AG04449 (cell line): ENCODE measurements at places on chromosomes 1 and 21.

GRCh38 chr1:20351911-20352701, 61.4 kb downstream of the VWA5B1 start:
- no peak for DNase-seq

- DNase-seq: no peak
Observed at GRCh38 chr1:16126743-16127515, 28.9 kb downstream of the EPHA2 start.

DNA sequence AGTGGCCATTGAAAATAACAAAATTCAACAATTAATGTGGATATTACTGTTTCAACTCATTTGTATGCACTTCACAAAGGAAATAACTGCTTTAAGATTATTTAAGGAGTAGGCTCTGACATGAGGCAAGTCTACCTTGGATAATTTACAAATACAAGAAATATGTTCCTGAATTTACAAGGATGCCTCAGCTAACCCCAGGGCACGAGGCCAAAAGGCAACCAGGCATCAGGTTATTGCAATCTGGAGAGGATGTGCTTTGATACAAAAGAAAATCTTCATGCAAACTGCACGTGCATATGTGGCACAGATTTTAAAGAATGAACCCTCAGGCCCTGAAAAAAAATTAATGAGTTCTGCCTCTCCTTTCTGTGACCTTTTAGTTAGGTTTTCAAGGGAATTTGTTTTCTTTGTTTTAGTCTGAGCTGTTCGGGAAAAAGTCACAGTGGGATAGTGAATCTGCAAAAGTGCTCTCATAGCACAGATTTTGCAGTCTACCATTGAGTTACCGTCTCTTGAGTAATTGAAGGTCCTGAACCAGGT, 1304.2 kb upstream of the ADGRL4 start:
- DNase-seq: no peak

DNA sequence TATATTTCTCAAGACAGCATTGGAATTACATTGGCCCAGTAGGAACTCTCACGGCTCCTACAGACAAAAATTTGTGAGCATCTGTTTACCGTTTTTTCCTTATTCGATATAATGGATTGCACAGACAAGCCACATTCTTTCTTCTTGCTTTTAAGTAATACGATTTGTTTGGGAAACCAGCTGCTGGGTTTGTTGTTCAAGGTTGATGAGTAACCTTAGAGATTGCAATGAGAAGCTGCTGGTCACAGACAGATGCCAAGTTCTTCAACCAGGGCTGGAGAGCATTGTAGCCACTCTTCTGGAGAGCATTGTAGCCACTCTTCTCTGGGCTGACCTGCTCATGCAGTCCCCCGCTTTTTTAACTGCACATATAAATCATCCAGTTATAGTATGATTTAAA, 1.4 kb upstream of the MIA3 start:
- peak; percentile 68 for DNase-seq

DNA sequence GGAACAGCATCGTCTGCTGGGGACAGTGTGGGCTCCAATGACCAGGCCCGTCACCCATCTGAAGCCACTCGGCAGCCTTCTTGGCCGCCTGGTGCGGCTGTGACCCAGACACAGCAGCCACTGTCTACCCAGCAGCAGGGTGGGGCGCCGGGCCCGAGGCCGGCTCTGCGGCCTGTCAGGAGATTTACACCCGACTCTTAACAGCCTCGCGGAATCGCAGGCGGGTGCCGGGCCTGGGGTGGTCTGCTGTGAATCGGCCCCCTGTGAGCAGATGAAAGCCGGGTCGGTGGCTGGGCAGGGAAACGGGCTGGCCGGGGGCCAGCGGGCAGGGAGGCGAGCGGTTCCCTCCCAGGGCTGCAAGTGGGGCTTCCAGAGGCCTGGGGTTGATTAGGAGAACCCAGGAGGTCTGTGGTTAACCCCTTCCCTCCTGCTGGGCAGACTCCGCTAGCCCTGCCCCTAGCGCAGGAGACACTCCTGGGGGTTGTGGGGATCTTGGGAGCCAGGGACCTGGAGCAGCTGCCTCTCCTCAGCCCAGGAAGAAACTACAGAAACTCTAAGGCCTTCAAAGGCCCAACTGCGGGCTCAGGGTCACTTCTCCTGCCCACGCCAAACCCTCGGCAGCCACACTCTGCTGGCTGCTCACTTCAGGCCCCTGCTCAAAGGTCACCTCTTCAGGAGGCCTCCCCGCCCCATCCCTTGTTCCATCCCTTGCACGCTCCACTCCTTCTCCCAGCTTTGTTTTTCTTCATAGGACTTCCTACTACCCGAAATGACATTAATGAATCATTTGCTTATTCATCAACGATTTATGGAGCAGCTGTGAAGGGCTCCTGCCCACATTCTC, 15.6 kb downstream of the RUNX3 start:
- no peak for DNase-seq

- no peak for DNase-seq
Observed at GRCh38 chr1:185426848-185427247, 109.8 kb upstream of the IVNS1ABP start.

- no peak for DNase-seq
Observed at GRCh38 chr1:147077936-147078605, 94.2 kb downstream of the PRKAB2 start.

GRCh38 chr21:43283136-43283924, 114.5 kb downstream of the CRYAA start:
- DNase-seq: no peak

GRCh38 chr1:155856975-155857930, at the start of gene GON4L:
Gene GON4L, minus strand, starts transcription at chr1:155857214. Its CDS starts 3,434 bp downstream, at chr1:155853780.
- DNase-seq: peak; percentile 38

- no peak for DNase-seq
Observed at GRCh38 chr1:186722711-186723309, 42.6 kb upstream of the PTGS2 start.

- peak; percentile 84 for DNase-seq
Observed at GRCh38 chr21:26842974-26843932, 2.0 kb downstream of the ADAMTS1 start.

GRCh38 chr1:109816175-109816811, 52.6 kb upstream of the EPS8L3 start:
- DNase-seq: no peak

GRCh38 chr1:185040408-185040735, 5.0 kb upstream of the RNF2 start:
- no peak for DNase-seq

GRCh38 chr1:225848030-225848955, 33.9 kb downstream of the TMEM63A start:
- no peak for DNase-seq

DNA sequence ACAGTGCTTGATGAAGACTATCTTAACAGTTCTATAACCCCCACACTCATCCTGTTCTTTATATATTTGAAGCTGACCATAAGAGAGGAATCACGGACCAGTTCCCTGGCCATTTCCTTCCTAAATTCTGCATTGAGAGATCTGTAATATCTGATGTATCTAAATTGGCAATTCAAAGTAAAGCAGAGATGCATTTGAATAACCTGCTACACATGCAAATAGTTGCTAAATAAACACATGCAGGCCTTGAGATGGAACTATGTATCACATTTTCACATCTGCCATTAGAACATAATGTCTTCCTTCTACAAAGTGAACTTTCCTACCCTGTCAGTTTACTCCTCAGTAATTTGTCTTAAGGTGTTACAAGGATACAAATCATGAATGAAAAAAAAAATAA, 20.4 kb upstream of the PGBD2 start:
- DNase-seq: no peak

- no peak for DNase-seq
Observed at GRCh38 chr21:41808094-41808493, 41.2 kb upstream of the RIPK4 start.

GRCh38 chr1:205172729-205173366, 38.7 kb downstream of the DSTYK start:
- DNase-seq: peak; percentile 94

GRCh38 chr1:119556423-119556822, 49.4 kb downstream of the HSD3B1 start:
- no peak for DNase-seq

DNA sequence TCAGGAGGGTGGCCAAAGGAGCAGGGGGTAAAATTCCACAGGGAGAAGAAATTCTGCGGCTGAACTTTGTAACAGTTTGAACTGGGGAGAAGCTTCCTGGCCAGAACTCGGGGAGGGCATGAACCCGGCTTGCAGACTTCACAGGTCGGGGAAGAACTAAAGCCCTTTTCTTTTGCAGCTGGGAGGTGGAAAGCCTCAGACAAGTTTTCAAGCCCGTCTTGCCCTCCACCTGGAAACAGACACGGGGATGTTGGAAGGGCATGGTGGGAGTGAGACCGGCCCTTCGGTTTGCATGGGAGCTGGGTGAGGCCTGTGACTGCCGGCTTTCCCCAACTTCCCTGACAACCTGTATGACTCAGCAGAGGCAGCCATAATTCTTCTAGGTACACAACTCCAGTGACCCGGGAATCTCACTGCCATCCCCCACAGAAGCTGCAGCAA, 11.3 kb downstream of the THEM4 start:
- no peak for DNase-seq

- no peak for DNase-seq
Observed at GRCh38 chr1:76713535-76713934, 153.7 kb upstream of the ST6GALNAC5 start.
